ENCODE measurements at places on chromosomes 4 and X.

DNA sequence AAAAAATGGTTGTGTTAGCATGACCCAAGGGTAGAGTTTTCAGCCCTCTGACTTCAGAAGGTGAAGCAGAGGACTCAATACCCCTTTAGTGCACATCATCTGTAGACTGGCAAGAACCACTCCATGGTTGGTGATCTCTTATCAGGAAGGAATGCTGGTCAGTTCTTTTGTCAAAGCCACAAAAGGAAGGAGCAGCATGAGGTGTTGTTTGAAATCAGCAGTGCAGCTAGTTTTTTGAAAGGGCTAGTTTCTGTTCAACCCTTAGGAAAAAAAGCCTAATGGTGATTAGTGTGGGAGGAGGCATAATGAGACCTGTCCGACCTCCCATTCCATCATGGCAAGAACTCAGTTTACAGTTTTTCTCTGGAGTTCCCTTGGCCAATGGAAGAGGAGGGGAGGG, 362.0 kb upstream of the CT83 start:
- no peak for DNase-seq

GRCh38 chr4:123452616-123453015, 56.0 kb downstream of the SPRY1 start:
- no peak for DNase-seq

DNA sequence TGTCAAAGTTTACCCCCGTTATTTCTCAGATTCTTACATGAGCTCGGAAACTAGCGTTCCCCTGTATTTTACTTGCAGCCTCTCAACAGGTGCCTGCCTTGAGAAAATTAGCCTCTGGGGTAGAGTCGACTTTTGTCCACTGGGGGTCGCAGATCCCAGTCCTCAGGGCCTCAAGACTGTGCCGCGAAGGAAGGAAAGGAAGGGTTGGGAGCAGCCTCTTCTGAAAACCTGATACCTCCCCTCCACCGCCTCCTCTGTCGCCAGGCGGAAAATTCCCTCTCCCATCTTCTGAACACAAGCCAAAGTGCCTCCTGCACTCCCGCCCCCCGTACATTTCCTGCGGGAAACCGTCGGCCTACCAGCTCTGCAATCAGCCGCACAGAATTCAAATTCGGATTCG, 44.4 kb upstream of the TMSB15B start:
- peak; percentile 55 for DNase-seq

GRCh38 chrX:150219374-150220185, 143.5 kb upstream of the MAMLD1 start:
- no peak for DNase-seq

GRCh38 chrX:77740376-77740905, 45.6 kb downstream of the ATRX start:
- no peak for DNase-seq

DNA sequence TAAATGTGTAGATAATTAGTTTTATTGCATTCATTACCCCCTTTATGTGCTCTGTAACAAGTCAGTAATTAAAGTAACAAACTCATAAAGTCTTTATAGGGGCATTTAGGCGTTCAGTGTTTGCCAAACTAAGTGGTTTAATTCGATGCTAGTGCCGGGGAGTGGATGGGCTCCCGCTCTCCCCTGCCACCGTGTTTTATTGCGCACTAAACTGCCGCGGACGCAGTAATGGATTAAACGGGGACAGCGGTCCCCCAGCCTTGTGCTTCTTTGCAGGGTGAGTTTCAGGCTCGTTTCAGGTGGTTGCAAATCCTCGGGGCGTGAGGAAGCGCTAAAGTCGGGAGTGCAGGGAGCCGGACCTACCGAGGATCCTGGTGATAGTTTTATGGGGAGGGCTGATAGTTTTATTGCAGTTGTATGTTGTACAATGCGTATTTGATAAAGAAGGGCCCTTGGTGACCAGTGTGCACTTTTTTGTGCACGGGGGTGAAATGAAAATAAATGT, 1.6 kb upstream of the PHOX2B start:
- DNase-seq: no peak

DNA sequence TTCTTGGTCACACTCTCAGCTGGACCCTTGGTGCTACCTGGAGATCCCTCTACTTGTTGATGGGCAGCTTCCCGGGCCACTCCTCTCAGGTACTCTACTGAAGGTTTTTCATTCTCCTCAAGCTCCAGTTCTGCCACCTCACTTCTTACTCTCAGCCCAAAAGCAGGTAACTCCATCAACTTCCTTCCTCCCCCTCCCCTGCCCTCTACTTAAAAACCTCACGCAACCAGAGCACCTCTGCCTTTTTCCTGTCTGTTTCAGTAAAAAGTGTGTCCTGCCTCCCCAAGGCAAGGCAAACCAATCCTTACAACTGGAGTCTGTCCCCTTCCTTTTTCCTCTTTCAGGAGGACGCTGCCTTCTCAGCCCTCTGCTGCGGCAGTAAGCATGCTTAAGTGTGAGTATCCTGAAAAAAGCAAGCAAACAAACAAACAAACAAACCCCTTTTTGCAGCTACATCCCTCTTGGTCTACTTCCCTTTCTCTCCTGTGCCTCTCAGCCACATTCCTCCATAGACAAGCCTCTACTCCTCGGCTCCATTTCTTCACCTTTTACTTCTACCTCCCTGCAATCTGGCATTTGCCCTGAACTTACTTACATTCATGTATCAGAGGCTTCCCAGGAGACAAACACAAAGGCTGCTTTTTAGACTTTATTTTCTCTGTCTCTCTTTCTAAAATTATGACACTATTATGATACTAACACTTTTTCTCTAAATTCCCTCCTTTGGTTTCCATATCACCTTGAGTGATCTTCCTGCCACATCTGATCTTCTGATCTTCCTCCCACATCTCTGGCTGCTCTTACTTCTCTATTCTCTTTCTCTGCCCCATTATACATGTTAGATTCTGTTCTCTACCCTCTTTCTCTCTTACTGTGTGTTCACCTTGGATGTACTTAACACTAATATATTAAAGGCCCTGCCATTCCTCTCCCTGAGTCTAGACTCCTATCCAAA, 5.4 kb downstream of the ALPK1 start:
- peak; percentile 42 for DNase-seq

DNA sequence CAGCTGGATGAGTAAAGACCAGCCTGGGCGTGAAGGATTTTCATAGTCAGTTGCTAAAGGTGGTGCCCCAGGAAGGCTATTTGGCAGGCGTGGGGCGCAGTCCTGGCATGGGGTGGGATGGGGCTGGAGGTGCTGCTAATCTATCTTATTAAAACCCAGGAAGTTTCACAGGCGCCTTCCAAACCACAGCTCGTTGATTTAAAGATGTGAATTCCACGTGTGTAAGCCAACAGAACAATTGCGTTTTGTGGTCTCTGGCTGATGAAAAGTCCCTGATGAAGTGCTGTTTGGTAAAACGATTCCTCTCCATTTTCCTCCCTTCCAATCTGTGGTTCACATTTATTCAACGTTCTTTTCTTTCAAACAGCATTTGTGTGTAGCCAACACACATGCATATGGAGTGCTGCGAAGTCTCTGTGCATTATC, 105.0 kb downstream of the TBL1X start:
- DNase-seq: no peak

- DNase-seq: no peak
Measured at GRCh38 chrX:1417921-1418771, 26.2 kb upstream of the SLC25A6 start.

- no peak for DNase-seq
Measured at GRCh38 chrX:17323397-17323796, 51.6 kb upstream of the NHS start.

DNA sequence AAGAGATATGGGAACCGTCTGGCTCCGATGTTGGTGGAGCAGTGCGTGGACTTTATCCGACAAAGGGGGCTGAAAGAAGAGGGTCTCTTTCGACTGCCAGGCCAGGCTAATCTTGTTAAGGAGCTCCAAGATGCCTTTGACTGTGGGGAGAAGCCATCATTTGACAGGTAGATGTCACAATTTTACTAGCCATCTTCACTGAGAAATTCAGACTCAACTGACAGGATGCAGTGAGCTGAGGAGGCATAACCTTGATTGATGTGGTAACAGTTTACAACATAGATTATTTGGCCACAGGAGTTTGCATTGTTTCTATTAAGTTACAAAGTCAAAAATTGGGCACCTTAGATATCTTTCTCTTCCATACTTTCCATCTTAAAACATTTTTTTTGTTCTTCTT, 417.7 kb downstream of the MAPK10 start:
- no peak for DNase-seq

DNA sequence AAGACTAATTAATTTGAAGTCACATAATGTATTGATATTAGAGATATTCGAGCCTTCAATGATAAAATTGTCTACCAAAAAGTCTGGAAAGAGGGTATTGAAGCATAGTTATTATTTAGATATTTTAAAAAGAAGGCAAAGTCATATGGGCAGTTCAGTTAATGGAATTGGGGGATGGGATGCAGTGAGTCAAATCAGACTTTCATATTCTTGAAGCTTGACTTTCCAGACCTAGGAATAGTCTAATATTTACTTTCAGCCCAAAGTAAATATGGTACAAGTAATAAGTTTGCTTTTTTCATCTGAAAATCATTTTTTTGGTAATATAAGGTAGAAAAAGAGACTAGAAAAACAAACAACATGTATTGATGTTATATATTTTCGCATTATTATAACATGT, 2017.8 kb downstream of the C4orf33 start:
- no peak for DNase-seq

DNA sequence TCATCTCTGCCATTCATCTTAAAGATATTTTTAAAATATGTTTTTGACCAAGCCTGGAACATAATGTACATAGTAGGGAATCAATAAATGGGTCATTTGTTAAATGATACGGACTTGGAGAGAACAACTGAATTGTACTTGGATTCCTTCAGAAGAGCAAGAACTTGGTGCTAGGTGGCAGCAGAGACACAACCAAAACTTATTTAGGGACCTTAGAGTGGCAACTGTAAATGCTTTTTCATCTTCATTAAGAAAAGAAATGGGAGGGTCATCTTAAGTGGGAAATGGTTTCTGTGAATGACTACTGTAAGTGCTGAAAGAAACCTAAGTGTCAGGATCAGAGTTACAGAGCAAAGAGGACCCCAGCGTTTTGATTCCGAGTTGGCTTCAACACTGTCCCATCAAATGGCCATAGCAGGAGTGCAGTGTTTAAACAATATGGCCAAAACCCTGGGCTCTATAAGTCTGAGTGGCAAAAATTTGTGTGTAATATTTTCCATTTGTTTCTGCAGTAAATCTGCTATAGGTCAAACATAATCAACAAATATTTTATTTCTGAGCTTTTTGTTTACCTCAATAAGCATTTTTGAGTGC, 213.6 kb downstream of the PALLD start:
- no peak for DNase-seq

DNA sequence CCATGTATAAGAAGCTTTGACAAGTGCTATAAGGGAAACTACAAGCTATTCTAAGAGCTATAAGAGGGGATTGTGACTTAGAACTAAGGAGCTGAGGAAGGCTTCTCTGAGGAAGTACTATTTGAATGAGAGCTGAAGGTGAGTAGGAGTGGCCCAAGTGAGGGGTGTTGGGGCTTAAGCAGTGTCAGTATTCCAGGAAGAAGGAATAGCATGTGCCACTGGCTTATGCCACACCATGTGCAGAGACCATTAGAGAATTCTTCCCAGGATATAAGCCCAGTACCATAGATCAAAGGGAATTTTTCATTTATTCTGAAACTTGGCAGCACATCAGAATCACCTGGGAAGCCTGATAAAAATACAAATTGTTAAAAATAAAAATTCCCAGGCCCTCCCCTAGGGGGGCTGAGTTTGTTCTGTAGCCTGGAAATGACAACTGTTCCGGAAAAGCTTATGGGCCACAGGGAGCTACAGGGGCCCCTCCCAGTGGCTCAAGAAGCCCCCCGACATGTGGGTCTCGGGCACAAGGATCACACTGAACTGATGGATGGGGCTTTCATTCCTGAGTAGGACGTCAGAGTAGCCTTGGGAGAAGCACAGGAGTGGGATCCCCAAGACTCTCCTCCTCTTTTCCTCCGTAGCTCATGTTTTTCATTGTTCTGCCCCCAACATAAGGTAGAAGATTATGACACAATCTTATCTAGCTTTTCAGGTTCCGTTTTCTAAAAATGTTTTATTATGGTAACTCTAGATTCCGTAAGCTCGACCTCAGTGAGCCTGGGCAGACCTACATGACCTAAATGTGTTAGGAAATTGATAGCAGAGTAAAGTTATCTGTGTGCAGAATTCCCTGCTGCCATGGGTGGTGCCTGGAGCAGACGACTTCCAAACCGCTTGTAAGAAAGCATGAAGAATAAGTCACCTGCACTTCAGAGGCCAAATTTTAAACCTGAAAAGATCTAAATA, 119.3 kb downstream of the AFF1 start:
- DNase-seq: no peak

GRCh38 chrX:77298790-77299189, 148.4 kb upstream of the FGF16 start:
- no peak for DNase-seq

DNA sequence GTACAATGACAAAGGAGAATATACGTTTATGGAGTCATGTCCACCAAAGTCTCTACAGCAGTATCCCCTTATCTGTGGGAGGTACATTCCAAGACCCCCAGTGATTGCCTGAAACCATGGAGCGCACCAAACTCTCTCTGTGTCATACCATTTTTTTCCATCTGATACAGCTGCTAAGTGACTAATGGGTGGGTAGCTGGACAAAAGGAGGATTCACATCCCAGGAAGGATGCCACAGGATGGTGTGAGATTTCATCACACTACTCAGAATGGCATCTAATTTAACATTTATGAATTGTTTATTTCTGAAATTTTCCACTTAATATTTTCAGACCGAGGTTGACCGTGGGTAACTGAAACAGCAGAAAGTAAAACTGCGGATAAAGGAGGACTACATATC, 49.8 kb upstream of the AGA start:
- no peak for DNase-seq

DNA sequence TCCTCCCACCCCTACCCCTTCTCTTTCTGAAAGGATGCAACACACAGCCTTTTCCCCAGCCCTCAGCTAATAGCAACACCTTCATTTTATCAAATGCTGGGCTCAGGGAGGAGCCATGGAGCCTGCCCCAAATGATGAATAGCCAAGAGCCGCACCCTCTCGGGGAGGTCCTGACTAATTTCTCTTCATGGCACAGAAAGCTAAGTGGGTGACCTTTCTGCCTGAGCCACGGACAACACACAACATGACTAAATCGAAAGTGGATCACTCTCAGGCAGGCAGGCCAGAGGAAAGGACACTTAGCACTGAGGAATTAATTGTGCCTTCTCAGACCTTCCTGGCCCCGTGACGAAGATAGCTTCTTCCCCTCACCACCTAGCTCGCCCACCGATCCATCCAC, 165.1 kb upstream of the RAI2 start:
- no peak for DNase-seq

Data from T-helper 1 cell (primary cell).